Activated CD4-positive, alpha-beta T cell treated with anti-CD3 and anti-CD28 coated beads, Interleukin-2, amount 50 U/mL, for 4 hours (primary cell): ENCODE measurements at places on chromosomes 7 and 10.

GRCh38 chr7:121428855-121429489, 32.9 kb upstream of the FAM3C start:
- no peak for DNase-seq

- no peak for DNase-seq
Observed at GRCh38 chr7:51278797-51279196, 37.8 kb downstream of the COBL start.

DNA sequence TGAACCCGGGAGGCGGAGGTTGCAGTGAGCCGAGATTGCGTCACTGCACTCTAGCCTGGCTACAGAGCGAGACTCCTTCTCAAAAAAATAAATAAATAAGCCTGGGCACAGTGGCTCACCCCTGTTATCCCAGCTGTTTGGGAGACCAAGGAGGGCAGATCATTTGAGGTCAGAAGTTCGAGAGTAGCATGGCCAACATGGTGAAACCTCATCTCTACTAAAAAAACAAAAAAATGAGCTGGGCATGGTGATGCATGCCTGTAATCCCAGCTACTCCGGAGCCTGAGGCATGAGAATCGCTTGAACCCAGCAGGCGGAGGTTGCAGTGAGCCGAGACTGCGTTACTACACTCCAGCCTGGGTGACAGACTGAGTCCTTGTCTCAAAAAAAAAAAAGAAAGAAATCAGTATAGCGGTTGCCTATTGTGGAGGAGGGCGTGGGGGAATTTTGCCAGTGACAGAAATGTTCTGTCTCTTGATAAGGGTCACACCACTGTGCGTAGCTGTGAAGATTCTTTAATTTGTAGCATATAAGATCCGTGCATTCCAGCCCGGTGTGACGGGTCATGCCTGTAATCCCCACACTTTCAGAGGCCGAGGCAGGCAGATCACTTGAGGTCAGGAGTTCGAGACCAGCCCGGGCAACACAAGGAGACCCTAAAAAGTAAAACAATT, 17.9 kb upstream of the EIF3B start:
- DNase-seq, result no peak

DNA sequence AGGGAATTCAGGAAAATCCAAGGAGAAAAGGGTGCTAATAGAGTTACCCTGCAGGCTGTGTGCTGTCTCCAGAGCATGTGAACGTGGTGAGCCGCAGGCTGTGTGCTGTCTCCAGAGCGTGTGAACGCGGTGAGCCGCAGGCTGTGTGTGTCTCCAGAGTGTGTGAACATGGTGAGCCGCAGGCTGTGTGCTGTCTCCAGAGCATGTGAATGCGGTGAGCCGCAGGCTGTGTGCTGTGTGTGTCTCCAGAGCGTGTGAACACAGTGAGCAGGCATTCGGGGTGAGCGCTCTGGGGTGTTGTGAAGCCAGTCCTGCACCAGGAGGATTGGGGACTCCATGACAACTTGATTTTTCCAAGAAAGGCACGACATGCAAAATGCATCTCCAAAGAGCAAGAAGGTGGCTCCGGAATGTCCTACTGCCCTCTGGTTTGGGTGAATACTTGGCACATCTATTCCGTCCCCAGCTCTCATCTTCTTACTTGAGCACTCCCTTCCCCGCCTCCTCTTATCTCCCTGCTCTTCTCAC, 407.9 kb upstream of the SHH start:
- DNase-seq, result no peak

- DNase-seq, result no peak
Observed at GRCh38 chr7:33720870-33721269, 184.5 kb upstream of the BMPER start.

DNA sequence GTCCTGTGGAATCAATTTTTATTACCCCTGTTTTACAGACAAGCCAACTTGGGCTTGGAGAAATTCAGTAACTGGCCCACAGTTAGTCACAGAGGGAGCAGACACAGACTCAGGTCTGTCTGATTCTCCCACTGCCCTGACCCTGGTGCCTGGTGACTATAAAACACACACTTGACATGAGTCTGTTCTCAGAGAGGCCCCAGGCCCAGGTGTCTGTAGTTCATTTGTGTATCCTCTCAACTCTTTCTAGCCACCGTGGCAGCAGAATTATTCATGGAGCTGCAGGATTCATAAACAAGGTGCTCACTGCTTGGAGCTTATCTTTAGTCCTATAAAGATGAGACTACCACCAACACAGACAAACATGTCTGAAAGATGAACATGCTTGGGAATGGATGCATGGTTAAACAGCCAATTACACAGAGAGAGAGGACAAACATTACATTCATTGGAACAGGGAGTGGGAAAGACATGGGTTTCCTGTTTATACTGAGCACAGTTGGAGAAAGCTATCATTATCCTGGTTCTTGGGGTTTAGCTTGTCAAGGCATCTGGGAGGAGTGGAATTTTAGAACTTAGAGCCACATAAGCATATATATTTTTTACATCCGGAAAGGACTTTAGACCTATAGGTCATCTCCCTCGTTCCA, 79.1 kb upstream of the PDCD4 start:
- DNase-seq, result no peak

- DNase-seq, result no peak
Observed at GRCh38 chr10:49141541-49142332, 7.9 kb upstream of the FAM170B start.

DNA sequence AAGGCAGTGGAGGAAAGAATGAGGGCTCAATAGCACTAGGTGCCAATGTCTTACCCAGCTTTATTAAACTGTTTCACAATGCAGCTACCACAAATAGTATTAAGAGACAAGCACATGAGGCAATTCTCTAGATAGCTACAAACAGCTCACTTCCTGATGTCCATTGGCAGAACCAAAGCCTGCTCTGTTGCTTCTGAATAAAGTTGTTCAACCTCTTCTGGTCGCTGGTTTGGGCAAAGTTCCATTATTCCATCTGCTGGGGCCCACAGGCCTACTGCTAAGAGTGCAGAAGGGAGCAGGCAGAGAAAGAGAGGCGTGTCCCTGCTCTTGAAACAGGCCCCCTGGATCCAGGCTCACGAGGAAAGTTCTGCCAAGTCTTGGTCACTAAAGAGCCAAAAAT, 173.9 kb downstream of the ZNF438 start:
- no peak for DNase-seq

GRCh38 chr7:135742371-135742770, 6.2 kb downstream of the FAM180A start:
- DNase-seq, result no peak

- no peak for DNase-seq
Observed at GRCh38 chr7:155508376-155509358, 37.7 kb downstream of the CNPY1 start.

GRCh38 chr7:29606287-29606721, 42.7 kb downstream of the PRR15 start:
- DNase-seq, result no peak

DNA sequence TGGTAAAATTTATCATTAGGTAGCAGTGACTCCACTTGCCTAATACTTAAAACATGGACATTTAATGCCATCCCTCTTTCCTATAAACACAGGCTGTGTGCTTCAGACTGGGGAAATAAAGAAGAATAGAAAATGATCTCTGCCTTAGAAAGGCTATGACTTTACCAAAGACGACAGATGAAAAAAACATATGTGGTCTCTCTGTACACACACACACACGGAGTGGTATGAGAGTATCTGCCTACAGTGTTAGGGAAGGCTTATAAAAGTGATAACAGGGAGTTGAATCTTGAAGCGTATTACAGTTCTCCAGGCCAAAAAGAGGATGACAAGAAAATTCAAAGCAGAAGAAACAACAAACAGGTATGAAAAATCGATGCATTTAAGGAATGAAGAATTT, 38.2 kb downstream of the MINDY3 start:
- no peak for DNase-seq

- no peak for DNase-seq
Observed at GRCh38 chr7:156998988-156999957, 11.2 kb downstream of the MNX1 start.

DNA sequence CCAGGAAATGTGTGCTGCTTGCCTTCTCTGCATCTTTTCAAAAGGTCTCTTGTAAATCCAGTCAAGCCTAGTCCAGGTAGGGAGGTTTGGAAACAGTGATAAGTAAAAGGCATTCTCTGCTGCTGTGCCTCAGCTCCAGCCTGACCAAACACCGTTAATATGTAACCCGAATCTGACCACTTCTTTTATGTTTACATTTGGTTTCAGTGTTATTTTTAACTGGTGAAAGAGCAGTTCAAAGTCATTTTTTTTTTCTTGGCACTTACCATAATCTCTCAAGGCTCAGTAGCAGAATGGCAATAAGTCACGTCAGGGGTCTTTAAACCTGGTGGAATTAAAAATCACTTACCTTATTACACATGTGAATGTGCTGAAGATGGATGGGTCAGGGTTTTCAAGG, 216.8 kb downstream of the PTEN start:
- DNase-seq, result no peak

- no peak for DNase-seq
Observed at GRCh38 chr7:108181073-108181985, 51.2 kb upstream of the LAMB4 start.

- DNase-seq, result no peak
Observed at GRCh38 chr10:48459270-48460150, 145.4 kb downstream of the ARHGAP22 start.

DNA sequence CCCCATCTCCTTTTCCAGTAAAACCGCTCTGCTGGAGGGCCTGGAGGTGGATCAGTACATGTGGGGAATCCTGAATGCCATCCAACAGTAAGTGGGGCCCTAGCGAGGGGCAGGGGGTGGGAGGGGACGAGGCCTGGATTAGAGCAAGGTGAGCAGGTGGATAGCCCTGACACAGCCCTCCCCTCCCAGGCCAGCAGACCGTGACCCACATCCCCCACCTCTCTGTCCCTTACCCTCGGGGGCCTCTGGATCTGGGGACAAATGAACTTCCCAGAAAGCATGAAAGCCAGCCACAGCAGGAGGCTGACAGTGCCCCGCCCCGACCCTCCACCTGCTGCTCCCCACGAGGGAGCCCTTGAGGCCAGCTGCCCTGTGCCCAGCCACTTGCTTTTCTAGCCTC, 41.8 kb upstream of the PPIF start:
- no peak for DNase-seq

DNA sequence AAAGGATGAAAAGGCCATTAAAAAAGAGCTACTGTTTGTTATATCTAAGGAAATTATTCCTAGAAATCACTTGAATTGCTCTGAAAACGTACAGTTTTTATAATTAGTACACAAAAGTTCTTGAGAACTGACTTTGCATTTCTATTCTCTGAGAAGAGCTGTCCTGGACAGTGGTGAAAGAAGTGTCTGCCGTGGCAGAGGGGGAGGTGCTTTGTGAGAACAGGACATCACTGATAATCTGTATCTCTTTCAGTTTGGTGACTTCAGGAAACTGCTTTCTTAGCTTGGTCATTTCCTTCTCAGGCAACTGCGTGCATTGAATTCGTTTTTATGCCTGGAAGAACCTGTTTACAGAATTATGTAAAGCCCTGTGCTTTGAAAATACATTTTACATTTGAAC, 52.1 kb downstream of the POLL start:
- no peak for DNase-seq

- DNase-seq, result no peak
Observed at GRCh38 chr10:69470463-69471384, 19.5 kb downstream of the TSPAN15 start.

DNA sequence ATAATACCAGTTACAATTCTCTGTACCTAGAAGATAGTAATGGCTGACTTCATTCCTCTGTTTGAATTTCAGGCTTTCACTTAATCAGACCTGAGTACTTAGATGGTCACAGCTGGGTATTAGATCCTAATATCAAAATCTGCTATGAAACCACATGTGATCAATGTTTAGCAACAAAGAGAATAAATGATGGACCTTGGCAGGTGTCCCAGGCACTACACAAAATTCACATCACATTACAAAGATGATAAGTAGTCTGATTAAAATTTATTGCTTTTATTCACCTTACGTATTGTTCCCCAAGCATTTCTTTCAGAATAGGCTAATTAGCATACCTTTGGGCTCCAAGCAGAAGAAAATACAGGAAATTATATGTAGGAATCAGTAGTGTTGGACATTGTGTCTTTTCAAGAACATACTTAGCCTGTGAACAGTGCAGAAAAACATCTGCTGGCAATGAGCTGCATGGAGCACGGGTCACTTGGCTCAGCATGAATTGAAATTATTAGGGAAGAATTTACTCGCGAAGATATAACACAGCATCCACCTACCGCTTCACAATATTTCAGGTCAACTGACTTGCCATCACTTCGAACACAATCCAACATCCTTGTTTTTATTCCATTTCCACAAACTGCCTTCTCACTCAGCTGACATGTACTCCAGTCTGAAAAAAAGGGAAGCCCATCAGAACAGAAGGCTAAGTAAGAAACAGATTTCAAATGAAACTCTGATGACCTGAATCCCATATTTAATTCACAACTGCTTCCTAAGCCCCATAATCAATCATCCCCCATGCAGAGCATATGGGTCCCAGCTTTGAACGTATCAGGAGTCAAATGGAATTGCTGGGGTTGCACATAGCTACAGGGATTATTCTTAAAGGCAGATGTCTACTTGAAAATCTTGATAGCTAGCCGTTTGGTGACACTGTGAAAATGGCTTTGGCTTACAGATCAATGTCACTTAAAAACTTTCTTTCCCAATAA, 421.0 kb downstream of the THSD7A start:
- no peak for DNase-seq

GRCh38 chr10:27225011-27225590, 15.5 kb downstream of the ACBD5 start:
- no peak for DNase-seq

DNA sequence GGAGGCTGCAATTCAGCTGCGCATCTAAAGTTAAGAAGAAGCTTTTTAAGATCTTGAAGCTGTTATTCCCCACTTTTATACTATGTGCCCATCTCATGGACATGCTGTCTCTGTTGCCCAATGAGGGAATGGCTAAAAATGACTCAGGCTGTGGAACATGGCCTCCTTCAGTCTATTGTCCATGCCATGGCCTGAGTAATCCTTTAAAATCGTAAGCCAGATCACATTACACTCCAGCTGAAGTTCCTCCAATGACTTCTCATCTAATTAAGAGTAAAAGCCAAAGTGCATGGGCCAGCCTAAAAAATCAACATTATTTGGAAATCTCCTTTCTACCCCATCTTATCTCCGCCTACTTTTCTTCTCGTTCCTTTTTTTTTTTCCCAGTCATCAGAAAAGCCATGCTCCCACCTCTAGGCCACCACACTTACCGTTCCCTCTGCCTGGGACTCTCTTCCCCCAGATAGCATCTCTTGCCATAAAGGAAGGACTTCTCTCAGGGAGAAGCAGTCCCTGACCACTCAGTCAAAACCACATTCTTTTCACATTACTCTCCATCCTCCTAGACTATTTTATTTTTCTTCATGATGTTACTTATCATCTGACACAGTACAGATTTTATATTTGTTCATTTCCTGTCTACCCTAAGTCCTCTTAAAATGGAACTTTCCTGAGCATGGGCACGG, 337.4 kb downstream of the PRPF18 start:
- no peak for DNase-seq

- no peak for DNase-seq
Observed at GRCh38 chr10:80131499-80131901, 1.0 kb upstream of the PLAC9 start.
